Panc1 (cell line): ENCODE measurements at places on chromosomes 2 and 18.

DNA sequence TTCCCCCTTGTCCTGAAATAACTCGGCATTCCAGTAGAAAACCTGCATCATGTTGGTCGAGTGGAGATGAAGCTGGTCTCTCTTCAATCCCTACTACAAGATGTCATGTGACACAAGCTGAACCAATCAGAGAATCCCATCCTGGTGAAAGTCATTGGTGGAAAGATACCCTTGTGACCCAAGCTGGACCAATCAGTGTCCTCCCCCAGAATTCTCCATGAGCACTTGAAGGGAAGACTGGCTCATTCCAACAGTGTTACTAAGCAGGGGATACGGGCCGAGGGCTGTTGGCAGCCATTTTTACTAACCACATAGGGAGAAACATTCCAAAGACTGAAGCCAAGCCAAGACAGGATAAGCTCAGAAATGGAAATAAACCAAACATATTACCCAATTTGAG is 298.3 kb downstream of the ICOS start:
- no peak for DNase-seq

GRCh38 chr18:10139783-10140410 is 226.1 kb downstream of the VAPA start:
- no peak for DNase-seq

DNA sequence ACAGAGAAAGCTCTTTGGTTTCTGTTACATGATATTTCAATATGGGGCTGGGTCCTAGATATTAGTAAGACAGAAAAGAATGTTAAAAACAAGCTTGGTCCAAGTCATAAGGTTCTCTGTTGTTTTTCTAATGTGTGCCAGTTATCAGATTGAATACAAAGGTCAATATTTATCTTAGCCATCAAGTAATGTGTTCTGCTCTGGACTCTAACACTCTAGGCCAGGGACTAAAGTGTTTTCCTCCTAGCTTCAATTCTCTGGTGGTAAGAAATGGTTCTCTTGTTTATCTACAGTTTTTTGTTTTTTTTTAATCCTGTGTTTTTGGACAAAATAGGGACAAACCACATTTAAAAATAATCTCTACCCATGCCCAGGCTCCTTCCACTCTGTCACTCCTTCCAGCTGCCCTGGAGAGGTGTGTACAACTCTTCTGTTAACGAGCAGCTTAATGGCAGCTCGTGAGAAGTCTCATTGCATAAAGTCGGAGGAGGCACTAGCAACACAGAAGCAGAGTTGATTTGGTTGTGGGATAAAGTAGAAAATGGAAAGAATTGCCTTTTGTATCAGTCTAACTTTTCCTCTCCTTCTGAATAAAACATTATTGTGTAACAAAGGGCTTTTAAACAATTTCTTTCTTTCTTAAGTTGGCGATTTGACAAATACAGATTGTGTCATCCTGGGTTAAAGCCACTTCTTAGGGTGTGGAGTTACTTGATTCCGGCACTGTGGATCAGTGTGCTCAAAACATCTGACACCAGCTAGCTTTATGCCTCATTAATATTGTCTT is 8.0 kb upstream of the SESTD1 start:
- no peak for DNase-seq

DNA sequence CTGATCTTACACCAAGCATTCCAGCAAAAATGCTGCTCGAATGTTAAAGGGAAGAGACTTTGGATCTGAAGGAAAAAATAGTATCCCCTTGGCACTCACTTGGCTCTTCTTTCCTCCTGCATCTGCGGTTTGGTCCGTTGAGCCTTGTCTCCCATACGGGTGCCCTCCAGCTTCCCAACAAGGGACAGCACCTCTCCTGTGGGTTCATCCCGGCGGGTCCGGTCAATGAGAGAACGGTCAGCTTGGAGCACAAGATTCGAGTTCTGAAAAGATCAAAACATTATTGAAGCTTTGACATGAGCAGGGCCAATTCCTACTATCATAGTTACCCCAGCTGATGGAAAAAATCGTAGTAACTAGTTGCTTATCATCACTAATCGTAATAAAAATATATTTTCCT is 740 bp downstream of the SNRNP200 start:
- DNase-seq = no peak

- DNase-seq = no peak
Measured at GRCh38 chr2:99602476-99602875, 112.7 kb upstream of the REV1 start.

DNA sequence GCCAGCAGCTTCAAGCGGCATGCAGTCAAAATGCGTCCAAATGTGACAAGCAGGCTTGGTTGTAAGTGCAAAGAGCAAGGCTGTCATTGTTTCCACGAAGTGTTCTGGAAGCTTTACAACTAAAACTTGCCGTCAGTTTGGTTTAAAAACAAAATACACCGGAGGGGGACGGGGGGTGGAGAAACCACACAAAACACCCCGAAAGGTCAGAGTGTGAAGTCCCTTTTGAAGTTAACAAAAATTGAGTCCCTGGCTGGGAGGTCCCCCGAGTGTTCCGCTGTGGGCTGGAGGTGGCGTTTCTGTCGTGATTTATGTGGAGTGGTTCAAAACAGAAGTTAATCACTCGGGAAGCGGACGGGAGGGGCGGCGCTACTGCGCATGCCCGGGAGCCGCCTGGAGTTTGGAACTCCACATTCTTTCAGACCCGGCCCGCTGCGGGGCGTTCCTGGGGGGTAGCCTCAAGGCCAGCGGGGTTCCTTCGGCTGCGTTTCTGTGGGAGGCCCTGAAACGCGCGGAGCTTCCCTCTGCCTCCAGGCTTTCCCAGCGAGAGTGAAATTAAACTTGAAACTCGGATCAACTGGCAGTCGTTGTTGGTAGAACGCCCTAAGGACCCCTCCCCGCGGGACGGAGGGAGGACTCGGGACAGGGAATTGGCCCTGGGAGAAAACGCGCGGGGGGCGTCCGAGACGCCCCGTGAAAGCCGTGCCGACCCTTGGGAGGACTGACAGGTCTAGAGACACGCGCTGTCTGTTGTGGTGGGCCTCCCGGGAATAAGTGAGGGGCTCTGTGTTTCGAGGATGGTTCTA is 1.4 kb downstream of the TGIF1 start:
- no peak for DNase-seq

DNA sequence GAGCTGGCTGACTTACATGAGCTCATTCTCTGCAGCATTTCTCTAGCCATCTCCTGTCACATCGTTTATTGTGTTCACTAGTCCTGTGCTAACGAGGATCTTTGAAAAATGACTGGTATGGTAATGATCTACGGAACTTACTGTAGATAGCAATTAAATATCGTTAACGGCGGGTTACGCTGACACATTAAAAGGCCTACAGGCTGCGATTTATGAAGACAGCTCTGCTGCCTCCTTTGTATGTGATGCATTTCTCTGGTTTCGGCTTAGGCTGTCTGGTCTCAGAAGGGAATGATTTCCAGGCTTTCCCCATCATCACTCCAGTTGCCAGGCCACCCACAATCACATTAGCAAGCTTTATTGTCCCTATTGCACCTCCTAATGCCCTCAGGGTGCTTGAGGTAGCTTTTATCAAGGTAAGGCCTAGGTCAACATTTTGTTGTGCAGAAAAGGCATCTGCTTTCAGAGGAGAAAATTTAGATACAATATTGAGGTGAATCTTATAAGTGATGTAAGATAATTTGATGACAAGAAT is 284.4 kb downstream of the SOX11 start:
- no peak for DNase-seq

DNA sequence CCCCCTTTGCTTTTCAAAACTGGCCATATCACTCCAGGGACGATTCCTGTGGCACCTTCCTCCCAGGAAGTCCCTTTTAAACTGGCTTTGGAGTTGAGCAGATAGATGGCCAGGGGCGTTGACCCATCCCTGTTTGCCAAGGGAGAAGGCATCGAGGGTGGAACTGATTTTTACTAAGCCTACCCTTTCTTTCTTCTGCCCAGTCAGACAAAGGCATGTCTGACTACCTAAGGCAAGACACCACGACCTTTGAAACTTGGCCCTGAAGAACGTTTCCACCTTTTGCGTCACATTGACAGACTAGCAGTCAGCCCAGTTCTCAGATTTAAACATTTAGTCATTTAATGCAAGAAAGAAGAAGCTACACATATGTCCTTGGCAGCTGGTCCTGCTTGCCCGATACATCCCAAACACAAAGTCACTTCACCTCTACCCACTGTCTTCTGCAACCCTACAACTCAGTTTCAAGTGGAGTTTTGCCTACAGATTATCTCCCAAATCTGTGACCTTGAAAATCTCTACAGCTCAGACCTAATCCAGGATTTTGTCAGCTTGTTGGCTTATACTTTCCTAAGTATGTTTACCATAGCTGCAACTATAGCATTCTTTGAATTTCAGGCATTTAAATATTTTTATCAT is 102.2 kb upstream of the IL1R2 start:
- DNase-seq = no peak

GRCh38 chr2:36088716-36089328 is 266.8 kb upstream of the CRIM1 start:
- DNase-seq = no peak

GRCh38 chr18:26488417-26489009 is 59.8 kb downstream of the KCTD1 start:
- DNase-seq = no peak

DNA sequence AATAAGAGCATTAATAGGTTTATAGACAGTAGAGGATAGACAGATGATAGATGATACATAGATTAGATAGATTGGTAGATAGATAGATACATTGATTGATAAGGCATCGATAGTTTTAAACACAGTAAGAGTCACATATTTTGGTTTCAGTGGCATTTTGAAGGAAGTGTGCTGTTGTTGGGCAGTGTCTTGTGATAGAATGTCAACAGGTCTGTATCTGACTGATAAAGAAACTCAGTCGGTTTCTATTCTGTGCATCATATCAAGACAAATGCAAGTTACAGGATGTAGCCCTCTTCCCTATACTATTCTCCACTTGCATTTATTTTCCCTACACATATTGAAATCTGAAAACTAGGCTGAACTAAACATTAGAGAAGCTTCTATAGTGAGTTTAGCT is 1229.0 kb upstream of the ZEB2 start:
- no peak for DNase-seq

DNA sequence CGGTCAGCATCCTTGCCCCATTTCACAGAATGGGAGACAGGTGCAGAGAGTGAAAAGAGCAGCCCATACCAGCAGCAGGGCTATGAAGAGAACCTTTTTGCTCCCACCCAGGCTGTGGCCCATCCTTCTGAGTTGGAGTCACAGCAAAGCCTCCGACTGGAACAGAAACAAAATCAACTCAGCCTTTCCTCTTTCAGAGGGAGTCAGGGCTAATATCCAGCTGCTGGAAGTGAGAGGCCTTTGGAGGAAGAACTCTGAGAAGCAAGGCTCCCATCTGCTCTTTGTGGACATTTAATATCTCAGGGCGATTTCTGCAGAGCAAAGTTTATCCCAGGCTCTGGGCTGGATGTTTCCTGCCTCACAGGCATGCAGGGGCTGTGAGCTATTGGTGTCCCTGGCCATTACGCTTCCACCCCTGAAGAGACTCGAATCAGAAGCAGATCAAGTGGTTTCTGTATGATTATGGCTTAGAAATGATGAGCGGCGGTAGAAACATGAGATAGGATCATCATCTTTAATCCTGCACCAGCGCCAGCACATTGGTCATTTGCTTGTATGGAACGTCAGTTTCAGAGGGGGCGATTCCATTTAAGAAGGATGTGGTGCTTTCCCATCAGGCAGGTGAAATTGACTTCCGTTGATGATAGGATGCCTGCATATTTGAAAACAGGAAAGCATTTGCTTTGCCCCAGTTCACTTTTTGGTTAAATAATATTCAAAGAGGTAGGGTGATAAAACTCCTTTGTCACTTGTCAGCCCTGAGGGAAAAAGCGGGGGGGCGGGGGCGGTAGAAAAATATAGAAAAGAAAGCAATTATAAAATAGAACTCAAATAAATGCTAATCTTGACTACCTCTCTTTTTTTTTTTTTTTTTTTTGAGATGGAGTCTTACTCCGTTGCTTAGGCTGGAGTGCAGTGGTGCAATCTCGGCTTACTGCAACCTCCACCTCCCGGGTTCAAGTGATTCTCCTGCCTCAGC is 152.4 kb downstream of the LRRC30 start:
- DNase-seq = no peak

GRCh38 chr2:54088191-54088634 is 27.2 kb upstream of the ACYP2 start:
- no peak for DNase-seq

DNA sequence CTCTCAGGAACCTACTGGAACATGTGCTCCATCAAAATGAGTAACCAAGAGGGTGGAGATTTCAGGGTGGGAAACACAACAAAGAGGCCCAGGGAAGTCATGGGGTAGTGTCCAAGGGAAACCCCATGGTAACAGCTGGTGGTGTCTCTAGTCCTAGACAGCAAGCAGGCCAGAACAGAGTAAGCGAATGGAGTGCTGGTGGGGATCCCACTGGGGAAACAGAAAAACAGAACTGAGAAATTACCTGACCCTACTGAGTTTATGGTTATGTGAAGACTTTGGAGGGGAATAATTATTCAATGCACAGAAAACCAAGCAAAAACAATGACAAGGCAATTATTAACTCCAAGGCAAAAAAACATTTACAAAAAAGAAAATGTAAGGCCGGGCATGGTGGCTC is 16.9 kb downstream of the ERCC3 start:
- no peak for DNase-seq

- no peak for DNase-seq
Measured at GRCh38 chr18:78526275-78526674, 453.3 kb upstream of the SALL3 start.
